ENCODE measurements at places on chromosomes 16 and 17. TPM values are rescaled to one million over a fixed set of nuclear protein-coding genes. Genes with fewer than 3 reads are reported as not detected.

DNA sequence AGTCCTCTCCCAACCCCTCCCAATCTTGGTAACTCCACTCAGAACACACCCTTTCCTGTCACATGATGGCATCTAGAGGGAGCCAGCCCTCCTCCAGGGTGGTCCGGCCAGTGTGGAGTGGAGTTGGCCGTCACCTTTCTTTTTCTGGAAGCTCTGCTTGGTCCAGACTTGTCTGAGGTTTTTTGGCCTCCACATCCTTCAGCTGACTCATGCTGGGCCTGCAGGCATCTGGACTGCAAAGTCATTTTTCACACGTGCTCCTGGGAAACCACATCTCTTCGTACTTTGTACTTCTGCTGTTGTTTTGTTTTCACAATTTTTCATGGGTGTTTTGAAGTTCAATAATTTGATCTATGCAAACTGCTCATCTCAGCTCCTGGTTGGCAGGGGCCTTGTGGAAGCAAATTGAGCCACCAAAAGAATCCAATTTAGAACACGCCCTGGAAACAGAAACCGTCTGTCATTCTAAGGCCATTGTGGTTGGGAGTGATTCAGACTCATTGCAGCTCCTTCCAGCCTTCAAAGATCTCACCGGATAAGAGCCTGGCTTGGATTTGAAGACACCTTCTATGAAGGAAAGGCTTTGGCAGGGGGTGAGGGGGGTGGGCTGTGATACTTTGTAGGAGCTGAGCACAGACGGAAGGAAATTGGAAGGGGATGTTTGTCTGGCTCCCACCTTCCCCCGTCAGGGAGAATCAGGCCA, 42.4 kb upstream of the NF1 start:
- H3K4me3 ChIP-seq, result no peak overlapping the region
- H3K27me3 ChIP-seq, result no peaks in the 10 kb centered on the region
- no peak overlapping the region for H3K27ac ChIP-seq
- no peaks in the 10 kb centered on the region for H3K36me3 ChIP-seq
- peak; percentile 4 for DNase-seq
- no peaks in the 10 kb centered on the region for H3K4me1 ChIP-seq

GRCh38 chr16:72664056-72664508, 383.8 kb downstream of the ZFHX3 start:
- no peaks in the 10 kb centered on the region for H3K36me3 ChIP-seq
- DNase-seq, result no peak
- H3K27ac ChIP-seq, result no peak overlapping the region
- peaks cover 9% of the 10 kb centered on the region for H3K4me1 ChIP-seq
- H3K27me3 ChIP-seq, result no peaks in the 10 kb centered on the region

DNA sequence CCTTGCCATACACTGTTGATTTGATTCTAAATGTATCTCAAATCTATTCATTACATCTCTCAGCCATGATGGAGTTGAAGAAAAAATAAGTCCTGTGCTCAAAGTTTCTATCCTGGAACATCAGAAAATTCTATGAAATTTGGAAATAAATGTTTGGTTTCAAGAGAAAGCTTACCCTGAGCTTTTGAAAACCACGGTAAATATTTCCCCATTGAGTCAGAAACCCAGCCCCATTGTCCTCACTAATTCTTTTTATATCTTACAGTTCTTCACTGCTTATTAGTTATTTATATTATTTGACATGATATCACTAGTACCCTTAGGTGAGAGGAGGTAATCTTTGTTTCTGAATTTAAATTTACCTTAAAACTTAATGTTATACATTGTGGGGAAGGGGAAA, 128.5 kb downstream of the MRTFB start:
- H3K27me3 ChIP-seq, result no peaks in the 10 kb centered on the region
- no peak overlapping the region for H3K27ac ChIP-seq
- no peak for DNase-seq
- H3K4me1 ChIP-seq, result peaks cover 19% of the 10 kb centered on the region
- H3K36me3 ChIP-seq, result no peaks in the 10 kb centered on the region

DNA sequence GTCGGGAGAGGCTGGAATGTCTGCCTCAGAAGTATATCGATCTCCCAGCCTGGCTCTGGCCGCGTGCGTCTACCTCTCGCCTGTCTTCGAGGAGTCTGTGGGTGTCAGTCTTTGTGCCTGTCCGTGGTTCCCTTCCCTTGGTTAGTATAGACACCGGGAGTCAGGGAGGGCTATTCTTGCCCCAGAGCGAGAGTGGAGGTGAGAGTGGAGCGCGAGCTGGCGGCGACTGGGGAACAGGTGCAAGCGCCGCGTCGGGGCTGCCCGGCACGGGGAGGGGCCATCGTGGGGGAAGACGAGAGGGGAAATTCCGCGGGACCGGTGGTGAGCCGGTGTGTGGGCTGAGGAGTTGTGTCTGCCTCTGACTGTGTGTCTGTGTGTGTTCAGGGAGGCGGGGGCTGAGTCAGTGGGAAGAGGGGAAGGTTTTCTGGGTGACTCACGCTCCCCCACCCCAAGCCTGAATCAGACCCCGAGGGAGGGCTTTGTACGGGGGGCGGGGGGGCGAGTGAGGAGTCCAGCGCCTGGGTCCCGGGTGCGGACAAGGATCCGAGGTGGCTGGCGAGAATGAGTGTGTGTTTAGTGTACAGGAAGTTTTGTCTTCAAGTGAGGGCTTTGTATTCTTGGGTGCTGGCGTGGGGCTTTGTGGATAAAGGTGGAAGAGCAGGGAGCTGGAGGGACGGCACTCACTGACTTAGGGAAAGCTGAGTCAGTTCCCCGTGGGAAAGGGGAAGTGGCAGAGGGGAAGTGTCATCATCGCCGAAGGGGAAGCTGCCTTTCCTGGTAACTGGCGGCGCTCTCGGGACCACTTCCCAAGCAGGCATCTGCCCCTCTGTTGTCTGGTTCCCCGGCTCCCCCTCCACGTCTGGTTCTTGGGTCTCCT, 8.6 kb downstream of the KDM6B start:
- DNase-seq, result peak; percentile 73
- H3K27me3 ChIP-seq, result no peaks in the 10 kb centered on the region
- peak overlapping the region; percentile 98 for H3K27ac ChIP-seq
- peaks cover 22% of the 10 kb centered on the region for H3K36me3 ChIP-seq
- H3K4me3 ChIP-seq, result peak overlapping the region; percentile 63
- H3K4me1 ChIP-seq, result peaks cover 35% of the 10 kb centered on the region

GRCh38 chr16:75329943-75330342, 78.5 kb upstream of the BCAR1 start:
- H3K4me3 ChIP-seq, result no peak overlapping the region
- no peaks in the 10 kb centered on the region for H3K4me1 ChIP-seq
- no peak for DNase-seq
- no peak overlapping the region for H3K27ac ChIP-seq
- H3K27me3 ChIP-seq, result no peaks in the 10 kb centered on the region

DNA sequence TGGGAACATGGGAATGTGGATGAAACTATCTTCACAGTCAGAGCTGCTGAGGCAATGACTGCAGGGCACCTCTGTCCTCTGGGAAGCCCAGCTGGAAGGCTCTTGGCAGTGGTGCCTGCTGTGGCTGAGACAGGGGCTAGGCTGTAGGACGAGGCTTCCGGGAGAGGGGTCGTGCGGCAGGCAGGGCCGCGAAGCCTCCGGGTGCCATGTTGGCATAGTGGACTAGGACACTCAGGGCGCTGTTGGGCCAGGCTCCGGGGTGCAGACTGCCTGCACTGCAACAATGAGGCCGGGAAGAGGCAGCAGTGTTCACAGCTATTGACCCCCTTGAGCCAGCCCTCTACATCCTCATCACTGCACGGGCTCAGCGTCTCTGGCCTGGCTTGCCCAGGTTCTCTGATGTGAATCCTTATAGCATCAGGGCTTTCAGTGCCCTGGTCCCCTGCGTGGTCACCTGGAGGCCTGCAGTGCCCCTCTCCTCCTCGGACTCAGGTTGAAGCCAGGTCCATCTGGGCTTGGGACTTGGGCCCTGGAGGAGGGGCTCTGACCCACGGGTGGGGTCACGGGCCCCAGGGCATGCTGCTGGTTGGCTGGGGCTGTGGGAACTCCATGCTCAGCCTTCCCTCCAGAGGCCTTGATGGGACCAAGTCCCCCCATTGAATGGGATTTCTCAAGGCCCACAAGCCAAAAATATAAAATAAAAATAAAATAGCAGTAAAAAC, 91.6 kb downstream of the TNFRSF13B start:
- H3K27me3 ChIP-seq, result no peaks in the 10 kb centered on the region
- no peak overlapping the region for H3K27ac ChIP-seq
- no peak for DNase-seq
- no peaks in the 10 kb centered on the region for H3K4me1 ChIP-seq

The ASIC2 gene
- total RNA-seq, result not detected

Measured in thyroid gland (tissue), 4 donors.